ENCODE measurements at places on chromosomes 16 and 17. TPM values are rescaled to one million over a fixed set of nuclear protein-coding genes. Genes with fewer than 3 reads are reported as not detected.

Gene YBX2
- 0.55 TPM for total RNA-seq

Gene EVI2B
- 102 TPM for total RNA-seq

Gene ZSCAN10
- total RNA-seq: 0.29 TPM

Gene CRHR1
- total RNA-seq: not detected

Gene TGFB1I1
- total RNA-seq: 0.20 TPM

Gene SOX8
- total RNA-seq: 0.25 TPM

Gene RDM1
- total RNA-seq: 7.0 TPM

Gene GOSR1
- 44.1 TPM for total RNA-seq

Gene MT1A
- total RNA-seq: not detected

Gene PCGF2
- total RNA-seq: 0.23 TPM

Gene KLHL36
- total RNA-seq: 46.2 TPM

Gene STAC2
- total RNA-seq: not detected

Gene TRAF4
- 44.9 TPM for total RNA-seq

Gene CD300E
- not detected for total RNA-seq

Gene ITPRIPL2
- total RNA-seq: 2.3 TPM

Gene SLC16A13
- 19.1 TPM for total RNA-seq

Gene JUP
- 0.77 TPM for total RNA-seq

Gene CCL1
- 0.87 TPM for total RNA-seq

Gene MAP2K6
- total RNA-seq: 11.0 TPM

Gene HEATR9
- total RNA-seq: 0.27 TPM

Gene PRSS33
- total RNA-seq: not detected

Gene RNF222
- total RNA-seq: 0.10 TPM

Gene RNF157
- total RNA-seq: 121 TPM

Gene NOS2
- total RNA-seq: not detected

Gene KRTAP2-3
- not detected for total RNA-seq

Gene TMEM88
- 0.87 TPM for total RNA-seq

Gene SHCBP1
- 42.0 TPM for total RNA-seq

Gene OR3A2
- total RNA-seq: 2.0 TPM

Gene SLC52A1
- total RNA-seq: 0.82 TPM

Gene TERB1
- 0.15 TPM for total RNA-seq

Gene FSCN2
- 0.33 TPM for total RNA-seq

Gene STARD3
- 72.8 TPM for total RNA-seq

Gene USP22
- 147 TPM for total RNA-seq

Gene RAP1GAP2
- total RNA-seq: 27.8 TPM

Gene CACNA1G
- total RNA-seq: not detected

Gene SYCE1L
- 6.6 TPM for total RNA-seq

Gene XYLT1
- 50.1 TPM for total RNA-seq
